Regular cardiac myocyte (primary cell): ENCODE measurements at places on chromosomes 13 and 19. TPM values are rescaled to one million over a fixed set of nuclear protein-coding genes. Genes with fewer than 3 reads are reported as not detected.

Gene SIGLEC14
- total RNA-seq: not detected in 2 replicates

Gene ZNF154
- total RNA-seq: 3.1 and 5.1 TPM in 2 replicates

Gene ASF1B
- total RNA-seq: 1.4 and 17.6 TPM in 2 replicates

Gene TBXA2R
- total RNA-seq: 1.4 and 2.1 TPM in 2 replicates

Gene ATCAY
- not detected in 2 replicates for total RNA-seq

Gene LAIR2
- not detected in 2 replicates for total RNA-seq

Gene VPS36
- 20.1 and 20.3 TPM in 2 replicates for total RNA-seq

Gene KLK4
- total RNA-seq: not detected in 2 replicates

Gene CEACAM8
- not detected in 2 replicates for total RNA-seq

Gene C1QTNF9B
- total RNA-seq: not detected in 2 replicates

Gene LGALS7
- not detected in 2 replicates for total RNA-seq

Gene LHFPL6
- total RNA-seq: 59.8 and 159 TPM in 2 replicates

Gene CKM
- under 0.01 TPM in 1 of 2 replicates, not detected in the other for total RNA-seq

Gene LNX2
- 6.8 and 7.1 TPM in 2 replicates for total RNA-seq

Gene CPAMD8
- total RNA-seq: 0.19 and 0.56 TPM in 2 replicates

Gene CADM4
- 4.2 and 6.8 TPM in 2 replicates for total RNA-seq

Gene DLEU7
- total RNA-seq: under 0.01 TPM in 1 of 2 replicates, not detected in the other

Gene KLHL1
- not detected in 2 replicates for total RNA-seq

Gene ZNF471
- 2.1 and 4.8 TPM in 2 replicates for total RNA-seq

Gene IL27RA
- total RNA-seq: 1.5 and 2.8 TPM in 2 replicates

Gene OR7C1
- total RNA-seq: not detected in 2 replicates

Gene PALM3
- total RNA-seq: 0.28 and 0.38 TPM in 2 replicates

Gene PRSS57
- total RNA-seq: not detected in 2 replicates

Gene ATP8A2
- under 0.01 TPM in 1 of 2 replicates, not detected in the other for total RNA-seq

Gene SHISA7
- not detected in 2 replicates for total RNA-seq

Gene C19orf85
- not detected in 2 replicates for total RNA-seq

Gene UBE2L5
- under 0.01 TPM in 1 of 2 replicates, not detected in the other for total RNA-seq

Gene C19orf73
- 0.58 and 0.85 TPM in 2 replicates for total RNA-seq

Gene SIAH3
- not detected in 2 replicates for total RNA-seq

Gene FCER2
- total RNA-seq: not detected in 2 replicates

Gene KLF16
- total RNA-seq: 4.8 and 9.4 TPM in 2 replicates

Gene EFNB2
- 0.85 and 1.2 TPM in 2 replicates for total RNA-seq

Gene ZNF534
- total RNA-seq: under 0.01 TPM in 1 of 2 replicates, not detected in the other

Gene PPAN
- total RNA-seq: 36.1 and 61.2 TPM in 2 replicates

Gene FAM124A
- 0.96 and 1.1 TPM in 2 replicates for total RNA-seq

Gene MAP2K7
- 8.2 and 9.2 TPM in 2 replicates for total RNA-seq

Gene TYK2
- total RNA-seq: 60.6 and 101 TPM in 2 replicates

Gene KLK10
- total RNA-seq: not detected in 2 replicates

Gene NLRP4
- not detected in 2 replicates for total RNA-seq

Gene HIF3A
- under 0.01 and 1.1 TPM in 2 replicates for total RNA-seq
